MM.1S (cell line): ENCODE measurements at places on chromosomes 4 and X.

DNA sequence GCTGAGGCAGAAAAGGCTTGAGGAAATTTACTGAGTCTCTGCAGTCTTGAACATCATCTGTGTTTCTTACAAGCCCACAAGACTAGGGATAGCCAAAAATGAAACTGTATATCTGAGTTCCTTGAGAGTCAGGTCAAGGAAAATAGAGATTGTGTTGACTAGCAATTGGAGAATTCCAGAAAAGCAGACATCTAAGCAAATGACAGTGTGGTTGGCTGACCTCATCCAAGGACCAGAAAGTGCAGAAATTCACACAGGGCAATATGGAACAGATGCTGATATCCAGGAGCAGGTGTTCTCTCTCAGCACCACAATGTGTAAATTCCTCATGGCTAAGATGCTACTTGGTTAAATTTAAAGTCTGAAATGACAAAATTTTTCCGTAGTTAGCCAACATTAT is 146.4 kb downstream of the VEGFC start:
- no peak for DNase-seq

GRCh38 chrX:38138900-38139299 is 81.8 kb downstream of the SRPX start:
- no peak for DNase-seq

DNA sequence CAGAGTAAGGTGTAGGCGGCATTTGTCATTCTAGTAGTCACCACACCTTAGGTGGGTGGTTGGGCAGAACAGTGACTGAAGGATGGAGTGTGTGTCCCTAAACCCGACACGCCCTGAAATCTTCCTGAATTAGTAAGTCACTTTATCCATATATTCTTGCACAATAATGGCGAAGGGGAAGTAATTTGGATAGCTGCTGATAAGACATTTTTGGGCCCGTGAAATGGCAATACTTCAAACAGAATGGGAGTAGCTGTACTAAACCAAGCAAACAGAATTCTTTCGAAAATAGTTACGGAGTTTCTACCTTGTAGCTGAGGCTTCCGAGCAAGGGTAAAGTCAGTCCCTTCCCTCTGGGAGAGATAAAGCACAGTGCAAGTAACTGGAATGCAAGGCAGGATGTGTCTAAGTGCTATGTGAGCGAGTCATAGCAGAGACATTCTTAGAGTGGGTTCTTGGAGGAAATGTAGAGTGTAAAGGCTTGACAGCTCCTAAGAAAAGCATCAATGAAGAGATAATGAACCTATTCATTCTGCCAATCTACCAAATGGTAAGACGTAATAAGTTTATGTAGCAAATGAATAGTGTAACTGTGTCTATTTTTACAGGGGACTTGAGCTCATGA is 72.8 kb downstream of the CLCN5 start:
- DNase-seq, result no peak

DNA sequence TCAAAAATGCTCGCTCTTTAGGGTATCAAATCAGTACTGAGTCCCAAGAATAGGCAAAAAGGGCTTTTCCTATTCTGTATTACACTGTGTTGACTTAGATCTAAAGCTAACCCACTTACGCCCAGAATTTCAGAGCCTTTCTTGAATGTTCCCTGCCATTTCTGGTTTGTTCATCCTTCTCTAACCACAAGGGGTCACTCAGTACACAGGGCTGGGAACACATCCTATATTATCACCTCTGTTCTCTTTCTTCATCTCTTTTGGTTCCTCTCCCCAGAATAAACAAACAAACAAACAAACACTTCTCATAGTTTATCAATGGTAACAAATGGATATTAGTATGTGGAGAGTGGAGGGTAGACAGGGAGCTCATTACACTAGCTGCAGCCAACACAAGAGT is 25.5 kb upstream of the MORC4 start:
- DNase-seq, result peak; percentile 24

- peak; percentile 60 for DNase-seq
Observed at GRCh38 chr4:129344058-129344457, 248.1 kb downstream of the C4orf33 start.

GRCh38 chr4:101540336-101540735 is 193.0 kb upstream of the PPP3CA start:
- DNase-seq, result no peak

DNA sequence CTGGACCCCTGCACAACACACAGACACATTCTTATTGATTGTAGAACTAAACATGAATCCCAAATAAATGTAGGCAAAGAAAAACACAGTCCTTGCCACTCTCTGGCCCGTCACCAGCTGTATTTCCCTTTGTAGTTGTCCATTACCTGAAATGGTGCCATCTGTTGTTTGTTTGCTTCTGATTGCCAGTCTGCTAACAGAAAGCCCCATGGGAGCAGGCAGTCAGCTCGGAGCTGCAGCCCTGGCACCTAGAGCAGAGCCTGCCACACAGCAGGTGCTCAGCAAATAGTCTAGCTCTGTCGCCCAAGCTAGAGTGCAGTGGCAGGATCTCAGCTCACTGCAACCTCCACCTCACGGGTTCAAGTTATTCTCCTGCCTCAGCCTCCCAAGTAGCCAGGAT is 28.9 kb downstream of the CPLX1 start:
- no peak for DNase-seq

DNA sequence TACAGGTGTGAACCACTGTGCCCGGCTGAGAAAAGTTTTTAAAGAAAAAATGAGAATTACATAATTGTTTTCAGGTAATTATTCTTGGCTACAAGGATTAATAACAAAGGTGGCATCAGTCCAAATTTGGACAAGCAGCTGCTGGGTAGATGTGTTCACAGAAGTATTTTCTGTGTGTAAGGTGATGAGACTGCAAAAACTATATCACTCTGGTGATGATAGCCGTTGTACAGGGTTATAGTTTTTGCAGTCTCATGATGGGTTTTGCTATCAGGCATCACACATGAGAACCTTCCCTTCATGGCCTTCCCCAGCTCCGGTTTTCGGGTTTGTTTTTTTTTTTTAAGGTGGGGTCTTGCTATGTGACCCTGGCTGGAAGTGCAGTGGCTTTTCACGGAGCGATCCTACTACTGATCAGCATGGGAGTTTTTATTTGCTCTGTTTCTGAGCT is 5.1 kb upstream of the SLC10A3 start:
- DNase-seq, result no peak

DNA sequence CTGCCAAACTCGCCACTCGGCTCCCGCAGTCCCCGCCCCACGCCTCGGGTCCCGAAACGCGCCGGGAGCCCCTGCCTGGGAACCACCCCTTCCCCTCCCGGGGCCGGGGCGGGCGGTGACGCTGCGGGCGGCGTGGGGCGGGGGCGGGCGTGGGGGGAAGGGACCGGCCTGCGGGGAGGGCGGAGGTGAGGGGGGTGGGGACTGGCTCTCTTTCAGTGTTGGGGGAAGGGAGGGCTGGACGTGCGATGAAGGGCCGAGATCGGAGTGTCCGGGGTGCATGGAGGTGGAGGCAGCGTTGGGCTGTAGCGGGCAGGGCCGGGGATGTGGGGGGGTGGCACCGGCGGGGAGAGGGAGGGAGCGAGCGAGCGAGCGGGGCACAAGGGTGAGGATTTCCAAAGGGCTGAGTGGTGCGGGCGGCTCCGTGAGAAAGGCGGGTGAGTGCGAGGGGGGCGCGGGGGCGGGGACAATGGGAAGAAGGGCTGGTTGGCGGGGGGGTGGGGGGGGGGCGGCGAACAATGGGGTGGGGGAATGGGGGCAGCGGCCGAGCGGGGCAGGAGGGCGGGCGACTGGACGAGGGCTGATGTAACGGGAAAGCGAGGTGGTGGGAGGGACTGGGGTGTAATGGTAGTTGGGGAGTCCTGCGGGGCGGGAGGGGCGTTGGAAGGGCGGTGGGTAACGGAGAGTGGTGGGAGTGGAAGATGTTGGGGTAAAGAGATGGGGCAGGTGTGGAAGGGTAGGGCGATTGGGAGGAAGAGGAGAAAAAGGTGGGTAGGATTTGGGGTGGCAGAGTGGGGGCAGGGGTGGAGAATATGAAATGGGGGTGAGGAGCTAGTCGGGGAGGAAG is 578 bp downstream of the DCUN1D4 start:
- peak; percentile 43 for DNase-seq

GRCh38 chr4:119564106-119564505 is 64.5 kb downstream of the PDE5A start:
- no peak for DNase-seq

GRCh38 chrX:30643313-30643821 is 9.9 kb upstream of the GK start:
- DNase-seq, result no peak

DNA sequence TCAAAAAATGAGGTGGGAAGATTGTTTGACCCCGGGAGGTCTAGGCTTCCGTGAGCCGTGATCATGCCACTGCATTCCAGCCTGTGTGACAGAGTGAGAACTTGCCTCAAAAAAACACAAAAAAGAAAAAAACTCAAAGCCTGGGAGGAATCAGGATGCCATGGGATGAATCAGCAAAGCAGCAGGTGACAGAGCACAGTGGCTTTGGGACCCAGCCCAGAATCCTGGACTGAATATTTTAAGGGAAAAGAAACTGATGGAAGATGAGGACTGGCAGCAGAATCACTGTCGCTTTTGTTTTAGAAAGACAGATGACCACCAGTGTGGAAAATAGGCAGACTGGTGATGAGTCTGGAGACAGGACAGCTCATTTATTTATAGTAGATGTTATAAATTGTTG is 16.6 kb downstream of the S100G start:
- no peak for DNase-seq

- DNase-seq, result no peak
Observed at GRCh38 chr4:142330311-142330710, 515.8 kb downstream of the INPP4B start.

- no peak for DNase-seq
Observed at GRCh38 chr4:9988363-9988749, 32.9 kb downstream of the SLC2A9 start.

DNA sequence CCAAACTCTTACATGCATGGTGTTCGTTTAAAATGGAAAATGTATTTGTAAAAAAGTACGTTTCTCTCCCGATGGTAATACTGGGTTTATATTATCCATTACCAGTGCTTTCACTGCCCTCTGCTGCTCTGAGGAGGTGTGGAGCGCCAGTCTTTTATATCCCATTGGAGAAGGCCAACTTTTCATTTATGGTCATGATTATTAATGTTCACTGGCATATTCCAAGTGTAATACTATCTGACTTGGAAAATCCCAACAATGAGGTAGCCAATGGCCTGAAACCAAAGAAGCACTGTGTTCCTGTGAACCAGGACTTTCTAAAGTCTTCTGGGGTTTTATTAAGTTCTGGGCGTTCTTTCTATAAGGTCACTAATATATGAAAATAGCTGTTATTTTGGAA is 80.7 kb downstream of the SYNPO2 start:
- no peak for DNase-seq

DNA sequence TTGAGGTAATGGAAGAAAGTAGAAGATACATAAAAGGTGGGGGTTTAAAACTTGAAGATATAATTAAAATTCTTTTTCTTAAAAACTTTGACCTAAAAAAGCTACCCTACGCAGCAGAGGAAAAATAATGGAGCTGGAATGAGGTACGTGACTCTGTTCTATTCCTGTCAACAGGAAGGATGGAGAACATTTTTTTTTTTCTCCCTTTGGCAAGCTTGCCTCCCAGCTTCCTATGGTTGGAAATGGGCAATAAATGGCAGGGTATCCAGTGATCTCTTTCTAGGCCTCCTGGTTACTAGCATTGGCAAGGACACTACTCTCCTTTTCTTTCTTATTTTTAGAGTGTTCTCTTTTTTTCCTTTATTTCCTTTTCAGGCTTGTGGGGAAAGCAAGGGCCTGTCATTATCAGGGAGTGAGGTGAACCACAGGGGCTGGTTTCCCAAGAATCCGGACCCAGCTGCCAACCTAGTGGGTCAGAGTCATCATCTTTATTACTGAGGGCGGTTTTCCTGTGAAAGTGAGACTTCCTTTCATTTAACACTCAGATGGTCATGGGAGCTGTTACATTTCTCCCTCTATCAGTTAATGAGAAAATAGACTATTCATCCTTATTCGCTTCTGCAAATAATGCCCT is 224.6 kb downstream of the SPRY1 start:
- DNase-seq, result no peak

GRCh38 chr4:113621633-113622032 is 139.9 kb downstream of the CAMK2D start:
- DNase-seq, result no peak

GRCh38 chrX:135480076-135480475 is 40.4 kb upstream of the INTS6L start:
- DNase-seq, result no peak

DNA sequence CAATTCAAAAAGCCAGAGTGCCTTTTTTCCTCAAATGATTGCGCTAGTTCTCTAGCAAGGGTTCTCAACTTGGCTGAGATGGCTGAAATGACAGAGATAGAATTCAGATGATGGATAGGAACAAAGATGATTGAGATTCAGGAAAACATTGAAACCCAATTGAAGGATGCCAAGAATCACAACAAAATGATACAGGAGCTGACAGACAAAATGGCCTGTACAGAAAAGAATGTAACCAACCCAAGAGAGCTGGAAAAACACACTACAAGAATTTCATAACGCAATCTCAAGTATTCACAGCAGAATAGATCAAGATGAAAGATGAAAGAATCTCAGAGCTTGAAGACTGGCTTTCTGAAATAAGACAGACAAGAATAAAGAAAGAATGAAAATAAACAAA is 51.7 kb upstream of the MMAA start:
- DNase-seq, result no peak

DNA sequence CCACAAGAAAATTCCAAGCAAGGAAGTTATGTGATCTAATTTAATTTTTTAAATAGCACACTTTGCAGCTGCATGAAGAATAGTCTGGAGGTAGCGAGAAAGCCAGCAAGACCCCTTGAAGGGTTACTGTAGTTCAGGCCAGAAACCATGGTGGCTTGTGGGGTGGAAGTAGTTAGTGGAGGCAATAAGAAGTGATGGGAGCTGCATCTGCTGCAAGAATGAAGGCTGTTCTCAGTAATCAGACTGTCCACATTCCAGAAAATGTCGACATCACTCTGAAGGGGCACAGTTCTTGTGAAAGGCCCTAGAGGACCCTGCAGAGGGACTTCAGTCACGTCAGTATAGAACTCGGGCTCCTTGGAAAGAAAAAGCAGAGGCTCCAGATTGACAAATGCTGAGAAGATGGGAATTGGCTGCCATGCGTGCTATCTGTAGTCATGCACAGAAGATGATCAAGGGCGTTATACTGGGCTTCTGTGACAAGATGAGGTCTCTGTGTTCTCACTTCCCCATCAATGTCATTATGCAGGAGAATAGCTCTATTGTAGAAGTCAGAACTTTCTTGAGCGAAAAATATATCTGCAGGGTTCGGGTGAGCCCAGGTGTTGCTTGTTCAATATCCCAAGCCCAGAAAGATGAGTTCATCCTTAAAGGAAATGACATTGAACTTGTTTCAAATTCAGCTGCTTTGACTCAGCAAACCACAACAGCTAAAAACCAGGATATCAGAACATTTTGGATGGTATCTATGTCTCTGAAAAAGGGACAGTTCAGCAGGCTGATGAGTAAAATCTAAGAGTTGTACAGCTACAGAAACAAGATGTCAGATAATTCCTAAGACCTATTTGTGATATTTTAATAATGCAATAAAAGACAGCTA is 254.2 kb downstream of the CBR4 start:
- no peak for DNase-seq
